CD4-positive, alpha-beta T cell treated with Interleukin-15 for 4 hours (primary cell): ENCODE measurements at places on chromosomes 2 and 18.

DNA sequence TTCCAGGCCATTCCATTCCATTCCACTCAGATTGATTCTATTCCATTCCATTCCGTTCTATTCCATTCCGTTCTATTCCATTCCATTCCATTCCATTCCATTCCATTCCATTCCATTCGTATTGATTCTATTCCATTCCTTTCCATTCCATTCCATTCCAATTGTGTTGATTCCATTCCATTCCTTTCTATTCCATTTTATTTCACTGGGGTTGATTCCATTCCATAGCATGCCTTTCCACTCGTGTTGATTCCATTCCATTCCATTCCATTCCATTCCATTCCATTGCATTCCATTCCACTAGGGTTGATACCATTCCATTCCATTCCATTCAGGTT lies 1142.3 kb downstream of the RPIA start:
- no peak for DNase-seq

GRCh38 chr18:53701697-53702096 lies 522.8 kb downstream of the MBD2 start:
- no peak for DNase-seq

DNA sequence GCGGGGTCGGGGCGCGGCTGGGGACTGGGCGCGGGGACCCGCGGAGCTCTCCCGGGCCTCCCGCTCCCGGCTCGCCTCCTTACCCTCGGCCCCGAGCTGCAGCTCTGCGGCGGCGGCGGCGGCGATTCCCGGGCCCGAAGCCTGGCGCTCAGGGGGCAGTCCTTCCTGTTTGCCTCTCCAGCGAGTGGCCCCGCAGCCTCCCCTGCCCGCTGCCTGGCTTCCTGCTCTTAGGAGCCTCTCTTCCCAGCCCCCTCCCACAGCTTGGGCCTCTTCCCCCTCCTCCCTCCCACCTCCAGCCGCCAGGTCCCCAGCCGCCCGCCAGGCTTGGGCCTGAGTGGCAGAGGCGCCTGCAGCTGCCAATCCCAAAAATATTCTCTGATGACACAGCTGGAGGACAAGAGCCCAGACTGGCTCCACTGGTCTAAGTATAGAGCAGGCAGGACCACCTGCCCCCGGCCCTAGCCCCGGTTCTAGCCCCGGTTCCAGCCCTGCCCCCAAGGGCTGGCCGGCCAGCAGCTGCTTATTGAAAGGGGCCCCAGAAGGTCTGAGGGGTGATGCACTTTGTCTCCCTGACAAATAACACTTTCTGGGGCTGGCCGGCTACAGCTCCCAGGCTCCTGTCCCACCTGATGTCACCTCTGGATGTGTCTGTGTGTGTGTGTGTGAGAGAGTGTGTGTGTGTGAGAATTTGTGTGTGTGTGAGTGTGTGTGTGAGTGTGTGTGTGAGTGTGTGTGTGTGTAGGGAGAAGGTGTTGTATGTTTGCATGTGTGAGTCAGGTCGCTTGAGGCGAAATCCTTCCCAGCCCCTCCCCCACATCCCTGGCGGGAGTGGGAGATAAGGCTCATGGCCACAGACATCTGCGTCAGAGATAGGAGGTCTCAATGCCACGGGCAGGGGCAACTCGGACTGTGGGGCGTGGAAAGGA lies at the start of gene OBSL1:
Gene OBSL1 (minus strand): TSS at position 229 of the 926 bp plus-strand sequence. CDS start 307 bp downstream, outside the sequence.
- DNase-seq = no peak

- no peak for DNase-seq
Measured at GRCh38 chr2:196839574-196839973, 30.4 kb upstream of the C2orf66 start.

DNA sequence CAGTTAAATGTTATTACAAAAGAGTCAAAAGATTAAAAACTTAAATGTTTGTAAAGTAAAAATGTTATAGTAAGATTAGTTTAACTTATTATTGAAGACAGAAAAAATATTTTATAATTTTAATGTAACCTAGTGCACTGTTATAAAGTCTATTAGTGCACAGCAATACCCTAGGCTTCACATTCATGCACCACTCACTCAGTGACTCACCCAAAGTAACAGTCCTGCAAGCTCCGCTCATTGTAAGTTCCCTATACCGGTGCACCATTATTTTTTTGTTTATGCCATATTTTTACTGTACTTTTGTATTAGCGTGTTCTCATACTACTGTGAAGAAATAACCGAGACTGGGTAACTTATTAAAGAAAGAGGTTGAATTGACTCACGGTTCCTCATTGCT lies 759.7 kb upstream of the CDH7 start:
- DNase-seq = no peak

- DNase-seq = no peak
Measured at GRCh38 chr2:113064898-113065297, 2.9 kb upstream of the IL1F10 start.

GRCh38 chr2:128788636-128789220 lies 470.1 kb upstream of the HS6ST1 start:
- DNase-seq = no peak

DNA sequence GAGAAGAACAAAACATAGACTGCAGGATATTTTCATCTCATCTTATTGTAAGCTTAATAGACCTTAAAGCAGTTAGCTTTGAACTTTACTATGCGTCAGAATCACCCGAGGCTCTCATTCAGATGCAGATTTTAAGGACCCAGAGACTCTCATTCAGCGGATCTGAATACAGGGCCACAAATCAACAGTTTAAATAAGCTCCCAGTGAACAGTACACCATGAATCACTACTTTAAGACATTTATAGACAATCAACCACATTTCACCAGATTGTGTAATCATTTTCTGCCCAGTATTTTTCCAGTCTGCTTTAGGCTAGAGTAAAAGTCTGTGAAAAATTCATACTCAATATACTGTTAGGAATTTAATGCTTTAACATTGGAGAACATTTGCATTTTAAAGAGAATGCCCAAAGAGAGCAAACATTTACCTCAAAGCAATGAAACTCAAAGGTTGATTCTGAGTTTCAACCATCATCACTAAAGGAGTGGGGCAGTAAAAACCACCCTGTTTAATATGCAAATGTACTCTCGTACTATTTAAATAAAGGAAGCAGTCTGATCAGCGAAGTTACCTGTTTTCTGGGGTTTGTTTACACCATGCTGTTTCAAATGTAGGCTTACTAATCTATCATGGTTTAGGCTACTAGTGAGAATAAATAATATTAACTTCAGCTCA lies 11.0 kb upstream of the ALPK2 start:
- no peak for DNase-seq
